ENCODE measurements at places on chromosomes 6 and 20.
A peak's percentile ranks its signal among the peaks of the same experiment; 100 is the strongest.

GRCh38 chr6:54307439-54307910 is 766 bp upstream of the TINAG start:
- DNase-seq = no peak

- DNase-seq = no peak
These were observed 67.4 kb downstream of the MOXD1 start for GRCh38 chr6:132333639-132334520.

DNA sequence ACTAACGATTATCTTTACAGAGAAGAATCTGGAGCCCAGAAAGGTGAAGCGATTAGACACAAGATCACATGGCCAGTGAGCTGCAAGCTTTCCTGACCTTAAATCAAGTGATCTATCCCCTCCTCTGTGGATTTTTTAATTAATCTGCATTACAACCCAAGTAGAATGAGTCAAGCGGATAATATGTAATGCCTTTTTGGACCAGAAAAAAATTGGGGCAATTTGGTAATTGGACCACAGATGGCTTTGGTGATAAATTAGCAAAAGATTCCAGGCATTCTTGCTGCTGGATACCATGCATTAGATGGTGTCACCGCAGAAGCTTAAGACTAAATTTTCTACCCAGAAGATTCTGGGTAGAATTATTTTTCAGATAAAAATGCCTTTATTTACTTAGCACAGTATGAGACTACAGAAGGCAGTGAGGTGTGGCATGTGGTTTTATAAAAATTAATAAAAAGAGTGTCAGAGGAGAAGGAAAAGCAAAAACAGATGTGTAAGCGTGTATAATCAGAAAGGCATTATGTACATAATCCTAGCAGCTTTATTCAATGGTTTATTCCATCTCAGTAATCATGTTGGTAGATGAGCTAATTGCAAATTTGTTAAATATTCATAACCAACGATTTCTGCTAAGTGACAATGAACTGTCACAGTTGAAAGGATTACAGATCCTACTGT is 53.9 kb upstream of the PCSK2 start:
- no peak for DNase-seq

GRCh38 chr6:3347247-3347646 is 88.5 kb downstream of the PSMG4 start:
- DNase-seq = no peak

DNA sequence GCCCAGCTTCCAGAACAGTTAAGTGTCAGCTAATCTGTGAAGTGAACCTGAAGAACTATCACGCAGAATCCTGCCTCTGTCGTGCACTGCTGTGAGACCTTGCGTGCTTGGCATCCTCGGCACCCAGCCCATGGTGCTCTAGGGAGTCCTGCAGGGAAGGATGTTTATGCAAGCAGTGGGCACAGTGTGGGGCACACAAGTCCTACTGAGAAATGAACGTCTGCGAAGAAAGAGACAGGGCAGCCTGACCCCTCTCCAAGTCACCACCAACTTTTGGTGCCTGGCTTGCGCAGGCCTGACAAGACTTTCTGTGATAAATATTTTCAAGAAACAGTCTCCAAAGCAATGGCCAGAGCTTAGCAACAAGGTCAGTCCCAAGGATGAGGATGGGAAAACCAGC is 68.0 kb downstream of the MYH7B start:
- no peak for DNase-seq

DNA sequence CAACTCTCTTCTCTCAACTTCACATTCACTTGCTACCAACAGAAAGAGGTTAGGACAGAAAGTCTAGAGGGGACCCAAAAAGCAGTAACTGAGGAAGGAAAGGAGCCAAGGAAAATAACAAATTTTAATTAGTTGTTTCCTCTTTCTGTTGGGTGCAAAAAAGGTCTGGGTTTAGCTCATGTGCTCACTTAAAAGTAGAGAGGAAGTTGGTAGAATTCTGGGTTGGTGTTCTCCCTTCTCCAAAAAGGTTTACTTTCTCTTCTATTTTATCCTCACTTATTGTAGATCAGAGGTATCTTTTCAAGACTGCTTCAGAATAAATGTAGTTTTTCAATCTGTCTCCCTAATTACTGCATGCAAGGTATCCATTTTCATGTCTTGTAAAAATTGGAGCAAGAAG is 42.8 kb downstream of the MAP3K7 start:
- DNase-seq = no peak

GRCh38 chr6:38322138-38322537 is 317.6 kb downstream of the BTBD9 start:
- no peak for DNase-seq

- DNase-seq = no peak
These were observed 196.7 kb downstream of the MOXD1 start for GRCh38 chr6:132204591-132204990.

- no peak for DNase-seq
These were observed 1.1 kb upstream of the SLC4A11 start for GRCh38 chr20:3239867-3240775.

DNA sequence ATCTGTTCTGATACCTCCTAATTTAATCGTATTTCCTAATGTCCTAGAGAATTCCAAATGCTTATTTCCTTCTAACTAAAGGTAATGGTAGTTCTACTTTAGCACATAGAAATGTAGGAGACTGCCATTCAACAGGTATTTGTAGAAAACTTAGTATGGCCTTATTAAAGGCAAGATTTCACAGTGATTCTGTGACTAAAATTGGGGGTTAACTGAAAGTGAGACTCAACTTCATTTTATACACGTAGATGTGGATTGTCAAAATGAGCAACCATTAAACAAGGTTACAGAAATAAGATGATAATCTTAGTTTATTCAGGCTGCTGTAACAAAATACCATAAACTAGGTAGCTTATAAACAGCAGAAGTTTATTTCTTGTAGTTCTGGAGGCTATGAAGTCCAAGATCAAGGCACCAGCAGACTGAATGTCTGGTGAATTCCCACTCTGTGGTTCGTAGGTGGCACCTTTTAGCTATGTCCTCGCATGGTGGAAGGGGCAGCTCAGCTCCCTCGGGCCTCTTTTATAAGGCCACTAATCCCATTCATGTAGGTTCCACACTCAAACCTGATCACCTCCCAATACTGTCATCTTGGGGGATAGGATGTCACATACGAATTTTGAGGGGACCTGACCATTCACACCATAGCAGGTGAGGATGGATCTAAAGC is 38.7 kb downstream of the TAB2 start:
- DNase-seq = no peak

DNA sequence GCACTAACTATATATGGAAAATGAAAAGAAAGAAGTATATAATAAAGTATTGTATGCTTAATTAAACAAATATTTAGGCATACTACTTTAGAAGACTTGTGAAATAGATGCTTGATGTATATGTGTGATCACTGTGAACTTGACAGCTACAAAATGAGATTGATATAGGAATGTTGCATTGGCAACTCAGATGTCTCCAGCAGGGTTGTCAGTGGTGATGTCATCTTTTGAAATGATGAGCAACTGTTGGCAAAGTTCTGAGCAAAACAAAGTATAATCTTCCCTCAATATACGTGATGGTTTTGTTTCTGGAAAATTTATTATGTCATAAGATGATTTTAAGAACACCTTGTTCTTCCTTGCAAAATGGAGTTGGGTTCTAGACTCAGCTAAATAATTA is 133.8 kb downstream of the ARID1B start:
- DNase-seq = no peak

DNA sequence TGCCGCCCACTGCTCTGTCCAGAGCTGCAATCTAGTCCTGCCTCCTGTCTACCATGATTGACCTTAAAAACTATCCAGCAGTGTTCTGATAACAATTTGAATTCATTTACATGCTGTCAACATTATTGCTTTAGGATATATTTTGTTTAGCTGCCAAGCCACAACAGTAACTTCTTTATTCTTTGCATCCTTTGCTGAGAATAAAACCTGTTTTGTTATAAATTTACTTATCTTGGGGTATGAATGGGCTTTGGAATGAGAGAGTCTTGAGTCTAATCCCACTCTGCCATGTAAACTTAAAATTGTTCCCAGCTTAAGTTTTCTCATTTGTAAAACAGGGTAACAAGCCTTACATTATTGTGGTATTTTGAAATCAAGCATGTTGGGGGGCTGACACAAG is 116.4 kb downstream of the FLRT3 start:
- DNase-seq = no peak

DNA sequence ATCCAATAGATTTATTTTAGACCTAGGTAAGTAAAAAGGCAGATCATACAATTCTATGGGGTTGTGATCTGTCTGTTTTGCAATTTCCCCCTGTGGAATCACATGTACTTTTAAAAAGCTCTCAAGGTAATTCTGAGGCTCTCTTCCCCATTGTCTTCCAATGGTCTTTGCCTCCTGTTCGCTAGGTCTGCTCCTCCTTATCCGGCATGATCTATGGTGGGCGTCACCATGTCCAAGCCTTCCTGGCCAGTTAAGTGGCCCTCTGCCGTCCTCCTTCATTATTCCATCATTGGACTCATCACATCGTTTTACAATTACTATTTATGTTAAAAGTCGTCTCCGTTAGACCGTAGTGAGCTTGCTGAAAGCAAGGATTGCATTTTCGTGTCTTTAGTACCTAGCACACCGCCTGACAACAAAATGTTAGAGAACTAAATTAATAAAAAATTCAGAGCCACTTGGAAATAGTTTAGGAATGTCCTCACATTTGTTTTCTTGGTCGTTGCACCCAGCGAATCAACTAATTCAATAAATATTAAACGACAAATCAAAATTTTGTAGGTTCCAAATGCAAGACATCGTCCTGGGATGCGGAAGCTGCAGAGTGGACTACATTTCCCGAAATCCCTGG is 2.2 kb upstream of the STXBP5 start:
- DNase-seq = no peak

DNA sequence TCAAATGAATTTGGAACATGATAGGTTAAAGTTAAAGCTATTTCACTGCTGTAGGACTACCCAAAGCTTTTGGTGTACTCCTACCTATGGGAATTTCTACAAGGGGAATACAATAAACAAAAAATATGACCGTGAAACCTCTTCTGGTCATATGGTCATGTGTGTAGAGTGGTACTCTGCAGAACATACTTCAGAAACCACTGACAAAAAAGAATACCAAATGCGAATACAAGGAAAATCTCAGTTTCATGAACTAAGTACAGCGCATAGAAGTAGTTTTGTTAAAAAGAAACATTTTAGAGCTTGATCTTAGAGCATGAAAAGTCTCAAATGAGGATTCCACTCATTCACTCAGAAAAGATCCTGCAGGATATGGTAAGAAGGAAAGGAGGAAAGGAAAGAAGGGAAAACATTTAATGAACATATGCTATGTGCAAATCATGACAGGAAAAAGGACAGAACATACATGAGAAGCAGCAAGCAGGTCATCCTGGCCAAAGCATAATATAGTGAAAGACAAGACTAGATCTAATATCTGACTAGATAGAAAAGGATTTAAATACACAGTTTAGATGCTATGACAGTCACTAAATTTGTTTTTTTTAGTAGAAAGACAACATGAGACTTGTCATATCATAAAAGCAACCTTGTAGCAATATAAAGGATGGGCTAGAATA is 36.5 kb downstream of the SNX14 start:
- DNase-seq = no peak

- no peak for DNase-seq
These were observed 31.1 kb downstream of the NTSR1 start for GRCh38 chr20:62739581-62740285.

DNA sequence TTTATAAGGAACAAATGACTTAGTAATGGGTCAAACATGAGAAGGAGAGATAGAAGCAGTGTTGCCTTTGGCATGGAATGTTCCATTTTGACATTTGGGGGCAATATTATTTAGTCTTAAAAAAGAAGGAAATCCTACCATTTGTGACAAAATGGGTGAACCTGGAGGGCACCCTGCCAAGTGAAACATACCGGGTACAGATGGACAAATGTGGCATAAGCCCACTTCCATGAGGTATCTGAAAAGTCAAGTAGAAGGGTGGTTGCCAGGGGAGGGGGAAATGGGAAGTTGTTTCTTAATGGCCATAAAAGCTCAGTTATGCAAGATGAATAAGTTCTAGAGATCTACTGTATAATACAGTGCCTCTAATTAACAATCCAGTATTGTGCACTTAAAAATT is 269.3 kb downstream of the TBC1D7 start:
- DNase-seq = no peak

- DNase-seq = no peak
These were observed 28.7 kb downstream of the LAMA4 start for GRCh38 chr6:112225691-112226090.

DNA sequence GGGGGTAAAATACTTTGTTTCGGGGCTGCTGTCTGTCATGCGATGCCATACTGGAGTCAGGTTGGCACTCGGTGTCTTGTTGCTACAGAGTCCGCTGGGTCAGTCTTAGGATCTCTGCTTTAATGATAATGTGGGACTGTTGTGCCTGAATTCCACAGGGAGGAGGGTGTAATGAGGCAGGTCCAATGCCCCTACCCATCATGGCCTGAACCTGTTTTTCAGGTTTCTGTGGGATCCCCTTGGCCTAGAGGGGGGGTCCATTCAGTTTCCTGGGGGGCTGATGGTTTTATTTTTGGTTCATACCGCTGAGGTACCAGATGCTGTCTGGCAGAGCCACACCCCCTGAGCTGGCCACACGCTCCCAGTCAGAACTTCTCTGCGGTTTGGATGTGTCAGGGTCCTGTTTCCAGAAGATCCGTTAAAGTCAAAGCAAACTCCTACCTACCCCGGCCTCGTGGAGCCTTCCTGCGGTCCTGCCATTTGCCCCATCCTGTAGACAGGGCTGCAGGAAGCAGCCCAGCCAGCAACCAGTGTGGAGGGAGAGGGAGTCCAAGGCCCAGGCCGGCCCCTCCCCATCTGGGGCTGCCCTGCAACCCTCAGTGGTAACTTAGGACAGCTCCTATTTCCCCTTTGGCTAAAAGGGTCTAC is 69.7 kb downstream of the TCP11 start:
- no peak for DNase-seq

GRCh38 chr6:69866770-69867638 is 648 bp downstream of the COL19A1 start:
- DNase-seq = peak; percentile 22

DNA sequence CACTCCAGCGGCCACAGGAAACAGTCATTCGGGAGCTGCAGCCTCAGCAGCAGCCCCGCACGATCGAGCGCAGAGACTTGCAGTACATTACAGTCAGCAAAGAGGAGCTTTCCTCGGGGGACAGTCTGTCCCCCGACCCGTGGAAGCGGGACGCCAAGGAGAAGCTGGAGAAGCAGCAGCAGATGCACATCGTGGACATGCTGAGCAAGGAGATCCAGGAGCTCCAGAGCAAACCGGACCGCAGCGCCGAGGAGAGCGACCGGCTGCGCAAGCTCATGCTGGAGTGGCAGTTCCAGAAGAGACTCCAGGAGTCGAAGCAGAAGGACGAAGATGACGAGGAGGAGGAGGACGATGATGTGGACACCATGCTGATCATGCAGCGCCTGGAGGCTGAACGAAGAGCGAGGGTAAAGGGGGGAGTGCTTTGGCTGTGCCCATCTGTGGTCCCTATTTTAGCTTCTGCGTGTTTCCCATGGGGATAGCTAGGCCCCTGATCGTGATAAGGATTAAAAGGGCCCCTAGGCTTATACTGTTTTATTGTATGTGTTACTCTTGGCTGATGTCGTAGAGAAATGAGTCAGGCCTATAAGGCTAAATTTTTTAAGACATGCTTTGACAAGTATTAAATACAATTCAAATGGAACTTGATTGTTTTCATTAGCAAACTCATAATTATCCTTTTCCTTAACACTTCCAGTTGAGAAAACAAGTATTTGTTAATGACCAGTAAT is 45.5 kb upstream of the KIF25 start:
- DNase-seq = no peak

GRCh38 chr6:98641949-98642719 is 192.2 kb upstream of the POU3F2 start:
- DNase-seq = no peak

Measured in prostate gland (tissue), 2 donors.